ENCODE measurements at places on chromosomes 2 and 18.

- DNase-seq, result no peak
Measured at GRCh38 chr18:50653402-50654093, 93.7 kb downstream of the MAPK4 start.

GRCh38 chr2:176646033-176646615 is 376.9 kb downstream of the MTX2 start:
- DNase-seq, result no peak

GRCh38 chr2:159797225-159797542 is 824 bp downstream of the CD302 start:
- no peak for DNase-seq

- no peak for DNase-seq
Measured at GRCh38 chr2:188902901-188903491, 71.2 kb upstream of the COL3A1 start.

GRCh38 chr18:24185805-24186204 is 46.9 kb downstream of the CABYR start:
- DNase-seq, result no peak

DNA sequence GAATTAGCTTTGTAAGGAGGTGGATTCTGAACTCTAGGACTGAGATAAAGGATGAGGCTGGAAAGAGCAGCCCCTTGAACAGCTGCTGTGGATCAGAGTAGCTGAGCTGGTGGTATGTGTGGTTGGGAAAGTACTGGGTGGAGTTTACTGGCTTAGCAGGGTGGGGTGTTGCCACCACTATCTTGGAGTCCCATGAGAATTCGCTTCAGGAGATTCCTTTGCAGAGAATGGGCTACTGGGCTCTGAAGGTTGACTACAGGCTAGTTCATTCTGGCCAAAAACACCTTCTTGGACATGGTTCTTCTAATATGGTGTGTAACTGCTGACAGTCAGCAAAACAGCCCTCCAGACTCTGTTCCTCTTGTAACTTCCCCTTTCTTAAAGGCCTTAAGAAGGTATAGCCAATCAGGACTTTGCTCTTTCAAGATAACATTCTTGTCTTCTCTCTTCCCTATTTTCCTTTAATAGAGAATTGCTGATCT is 52.7 kb downstream of the TET3 start:
- DNase-seq, result no peak

DNA sequence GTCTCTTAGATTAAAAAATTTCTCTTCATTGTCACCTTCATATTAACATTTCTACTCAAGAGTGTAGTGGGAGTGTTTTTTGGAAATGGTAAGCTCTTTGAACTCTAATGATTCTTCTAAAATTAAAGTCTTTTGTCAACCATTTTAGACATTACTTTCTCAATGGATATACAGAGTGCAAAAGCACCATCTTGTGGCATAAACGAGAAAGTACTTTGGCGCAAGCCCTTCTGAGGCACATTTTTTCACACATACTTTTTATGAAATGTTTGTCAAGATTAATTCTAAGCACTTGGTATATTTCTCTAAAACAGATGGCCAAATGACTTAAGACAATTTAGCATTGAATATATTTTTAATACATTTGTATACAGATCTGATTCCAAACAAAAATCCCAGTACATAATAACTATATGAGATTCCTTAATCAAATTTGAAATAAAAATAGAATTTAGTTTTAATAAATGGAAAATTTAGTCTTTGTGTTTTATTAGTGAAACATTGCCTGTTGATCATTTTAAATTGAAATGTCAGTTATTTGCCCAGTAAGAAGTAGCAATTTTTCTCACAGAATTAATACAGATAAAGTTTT is 63.3 kb upstream of the GALNT5 start:
- peak; percentile 21 for DNase-seq

DNA sequence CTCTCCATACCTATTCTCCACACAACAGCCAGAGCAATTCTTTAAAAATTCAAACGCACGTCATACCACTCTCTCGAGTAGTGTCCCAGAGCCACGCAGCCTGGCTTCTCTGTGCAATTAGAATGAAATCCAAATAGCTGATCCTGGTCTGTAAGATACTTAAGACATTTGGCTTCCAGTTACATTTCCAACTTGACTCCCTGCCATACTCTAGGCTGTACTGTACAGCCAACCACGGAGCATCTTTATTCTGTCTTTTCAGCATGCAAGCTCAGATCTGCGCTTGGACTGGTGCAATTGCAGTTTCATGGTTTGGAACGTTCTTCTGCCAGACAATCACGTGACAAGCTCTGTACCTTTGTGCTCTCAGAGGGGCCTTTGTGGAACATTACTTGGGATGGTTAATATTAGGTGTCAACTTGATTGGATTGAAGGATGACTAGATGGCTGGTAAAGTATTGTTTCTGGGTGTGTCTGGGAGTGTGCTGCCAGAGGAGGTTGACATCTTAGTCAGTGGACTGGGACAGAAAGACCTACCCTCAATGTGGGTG is 325.6 kb downstream of the SOX11 start:
- no peak for DNase-seq

- DNase-seq, result no peak
Measured at GRCh38 chr2:125169022-125169763, 1144.1 kb downstream of the CNTNAP5 start.

GRCh38 chr2:154637456-154637855 is 61.0 kb upstream of the KCNJ3 start:
- no peak for DNase-seq

DNA sequence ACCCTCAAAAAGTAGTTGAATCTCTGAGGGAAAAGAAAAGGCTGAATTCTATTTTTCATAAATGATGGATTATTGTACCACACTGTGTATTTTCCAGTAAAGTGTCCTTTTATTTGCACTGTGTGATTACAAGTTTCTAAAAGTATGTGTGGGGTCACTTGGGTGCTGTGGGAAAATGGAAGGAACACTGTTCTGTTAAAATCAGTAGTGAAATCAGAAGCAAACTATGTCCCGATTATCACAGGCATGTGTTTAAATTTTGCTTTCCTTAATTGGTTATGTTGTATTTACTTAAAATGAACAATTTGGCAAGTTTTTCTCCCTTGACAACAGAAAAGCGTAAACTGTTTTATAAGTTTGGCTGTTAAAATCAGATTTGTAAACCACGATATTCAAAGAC is 353.1 kb downstream of the ARHGAP15 start:
- DNase-seq, result no peak

DNA sequence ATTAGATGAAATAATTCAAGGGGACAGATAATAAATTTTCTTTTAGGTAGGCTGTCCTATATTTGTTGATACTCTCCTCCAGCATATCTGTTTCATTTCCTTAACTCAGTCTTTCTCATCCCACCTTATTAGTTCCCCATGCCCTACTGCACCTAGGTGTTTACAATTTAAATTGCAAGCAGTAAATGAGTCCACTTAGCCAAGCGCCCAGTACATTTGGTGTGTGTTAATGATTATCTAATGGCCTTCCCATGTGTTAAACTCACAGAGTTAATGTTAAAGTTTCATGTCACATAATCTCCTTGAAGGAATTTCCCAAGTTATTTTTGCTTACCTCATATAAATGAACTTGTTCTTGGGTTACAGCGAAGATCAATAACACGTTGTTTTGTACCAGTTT is 31.2 kb downstream of the ITGB6 start:
- DNase-seq, result no peak

DNA sequence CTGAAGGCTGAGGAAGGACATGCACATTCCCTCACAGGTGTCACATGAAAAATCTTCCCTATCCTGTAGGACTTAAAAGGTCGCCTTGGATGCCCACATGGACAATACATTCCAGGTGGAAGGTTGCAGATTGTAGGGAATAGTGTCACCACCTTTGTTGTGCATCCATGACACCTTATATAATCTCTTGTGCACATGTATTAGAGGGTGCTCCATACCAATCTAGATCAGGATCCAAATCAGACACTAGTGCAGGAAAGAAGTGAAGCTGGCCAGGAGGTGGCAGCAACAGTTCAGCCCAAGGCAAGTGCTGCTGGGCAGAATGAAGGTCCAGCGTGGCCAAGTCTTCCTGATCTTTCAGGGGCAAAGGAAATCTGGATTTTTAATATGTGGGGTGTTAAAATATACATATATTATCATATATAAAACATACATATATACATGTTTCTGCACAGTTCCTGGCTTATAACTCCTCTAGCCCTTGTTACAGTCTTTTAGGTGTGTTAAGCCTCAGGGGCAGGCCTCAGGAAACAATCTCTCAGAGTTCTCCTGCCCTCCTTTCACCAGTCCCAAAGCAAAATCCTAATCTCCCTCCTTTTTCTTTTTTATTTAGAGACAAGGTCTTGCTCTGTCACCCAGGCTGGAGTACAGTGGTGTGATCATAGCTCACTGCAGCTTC is 16.6 kb downstream of the NIF3L1 start:
- DNase-seq, result peak; percentile 71

DNA sequence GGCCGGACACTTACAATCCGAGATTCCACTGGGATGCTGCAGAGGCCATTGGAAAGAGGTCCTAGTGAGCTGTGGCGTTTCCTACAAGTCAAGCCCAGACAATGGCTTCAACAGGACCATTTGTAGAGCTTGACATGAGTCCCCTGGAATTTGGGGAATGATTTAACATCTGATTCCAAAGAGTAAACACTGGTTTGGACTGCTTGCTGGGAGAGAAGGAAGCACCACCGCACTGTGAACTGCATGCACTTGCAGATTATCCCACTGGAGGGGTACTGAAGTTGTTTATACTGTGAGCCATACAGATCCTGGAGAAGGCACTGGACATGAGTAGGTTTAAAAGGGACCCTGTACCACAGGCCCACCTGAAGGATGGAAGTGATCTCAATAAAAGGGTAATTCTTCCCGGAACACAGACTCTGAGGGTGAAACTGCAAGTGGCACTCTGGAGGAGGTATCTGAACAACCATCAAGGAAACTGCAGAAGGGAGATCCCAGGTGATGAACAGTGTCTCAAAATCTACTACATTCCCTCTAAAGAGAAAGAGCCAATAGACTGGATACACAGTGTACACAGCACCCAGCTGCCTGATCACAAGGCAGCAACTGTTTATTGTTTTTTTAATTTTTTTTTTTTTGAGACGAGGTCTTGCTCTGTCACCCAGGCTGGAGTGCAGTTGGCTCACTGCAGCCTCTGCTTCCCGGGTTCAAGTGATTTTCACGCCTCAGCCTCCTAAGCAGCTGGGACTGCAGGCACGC is 4.3 kb upstream of the RAB6C start:
- DNase-seq, result no peak

- no peak for DNase-seq
Measured at GRCh38 chr18:41872206-41872605, 82.8 kb upstream of the PIK3C3 start.

DNA sequence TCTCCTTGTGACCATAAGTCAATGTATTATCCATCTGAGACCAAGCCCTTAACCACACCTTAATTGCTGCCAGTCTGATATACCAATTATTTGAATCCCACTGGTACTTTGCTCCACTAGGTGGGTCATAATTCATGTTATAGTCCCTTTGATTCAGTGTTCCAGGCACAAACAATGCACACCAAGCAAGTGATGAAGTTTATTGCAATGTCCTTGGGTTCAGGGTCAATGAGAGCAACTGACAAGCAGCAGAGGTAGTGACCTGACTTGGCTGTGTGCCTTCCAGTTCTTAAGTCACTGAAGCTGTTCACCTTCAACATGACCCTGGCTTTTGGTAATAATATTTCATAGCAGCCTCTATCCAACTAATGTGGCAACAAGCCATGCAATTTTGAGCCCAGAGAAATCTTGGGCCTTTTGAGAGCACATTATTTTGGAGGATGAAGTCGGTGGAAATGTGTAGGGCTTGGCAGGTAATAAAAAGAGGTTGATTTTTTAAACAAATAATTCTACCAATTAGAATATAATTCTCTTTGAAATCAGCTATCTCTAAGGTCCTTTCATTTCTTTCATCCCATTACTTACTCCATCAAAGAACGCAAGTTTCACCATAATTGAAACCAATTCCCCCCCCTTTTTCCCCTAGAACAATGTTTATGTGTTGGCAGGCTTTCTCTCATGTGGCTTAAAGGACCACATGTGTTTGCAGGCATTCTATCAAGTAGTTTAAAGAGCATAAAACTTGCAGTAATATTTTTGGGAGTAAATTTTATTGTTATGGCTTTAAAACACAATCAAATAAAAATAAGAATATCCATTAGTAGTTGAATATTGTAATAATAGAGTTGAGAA is 3.1 kb upstream of the CPO start:
- no peak for DNase-seq
